ENCODE measurements at places on chromosomes 11 and 22.

GRCh38 chr11:36019722-36020121, 75.9 kb downstream of the LDLRAD3 start:
- DNase-seq: no peak

DNA sequence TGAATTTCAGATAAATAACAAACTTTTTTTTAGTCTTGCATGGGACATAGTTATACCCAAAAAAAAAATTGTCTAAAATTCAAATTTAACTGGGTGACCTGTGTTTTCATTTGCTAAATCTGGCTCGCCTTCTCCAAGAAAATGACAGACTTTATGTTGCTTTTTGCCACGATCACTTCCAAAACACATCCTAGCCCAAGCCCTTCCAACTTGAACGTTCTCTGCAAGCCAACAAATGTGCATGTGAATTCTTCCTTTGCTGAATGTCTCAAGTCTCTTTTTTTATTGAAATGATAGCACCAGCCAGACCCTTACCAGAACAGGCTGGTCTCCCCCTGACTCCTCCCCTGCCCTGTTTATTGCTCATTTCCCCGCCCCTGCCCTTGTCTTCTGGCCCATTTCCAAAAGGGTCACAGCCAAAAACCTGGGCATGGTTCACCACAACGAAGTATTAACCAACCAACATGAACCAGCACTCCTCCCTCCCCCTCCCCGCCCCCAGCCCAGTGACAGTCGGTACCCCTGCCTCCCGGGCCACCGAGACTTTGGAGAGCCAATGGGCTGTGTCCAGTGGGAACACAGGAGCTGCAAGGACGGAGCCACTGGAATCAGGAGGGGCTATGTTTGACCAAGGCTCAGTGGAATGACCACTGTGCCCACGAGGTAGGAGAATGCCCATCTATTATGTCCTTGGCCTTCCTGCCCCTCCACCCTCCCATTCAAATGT, 63.2 kb downstream of the BTG4 start:
- DNase-seq: no peak

DNA sequence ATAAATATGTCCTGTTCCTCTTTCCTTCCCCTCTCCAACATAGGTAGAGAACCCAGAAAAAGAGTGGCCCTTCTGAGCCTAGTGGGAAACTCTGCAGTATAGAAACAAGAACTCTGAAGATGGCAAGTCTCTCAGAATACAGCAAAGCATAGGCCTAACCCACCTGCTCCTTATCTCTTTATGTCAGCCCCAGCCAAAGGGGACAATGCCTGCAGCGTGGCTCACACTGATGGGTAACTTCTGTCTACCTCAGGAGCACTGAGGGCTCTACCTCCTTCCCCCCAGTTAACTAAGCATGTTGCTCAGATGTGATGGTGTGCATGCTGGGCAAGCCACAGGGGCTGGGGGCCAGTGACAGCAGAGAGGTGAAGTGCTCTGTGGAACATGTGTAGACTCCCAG, 4.9 kb upstream of the NRIP3 start:
- no peak for DNase-seq

GRCh38 chr11:120952461-120953434, 71.2 kb upstream of the TBCEL start:
- peak; percentile 25 for DNase-seq

DNA sequence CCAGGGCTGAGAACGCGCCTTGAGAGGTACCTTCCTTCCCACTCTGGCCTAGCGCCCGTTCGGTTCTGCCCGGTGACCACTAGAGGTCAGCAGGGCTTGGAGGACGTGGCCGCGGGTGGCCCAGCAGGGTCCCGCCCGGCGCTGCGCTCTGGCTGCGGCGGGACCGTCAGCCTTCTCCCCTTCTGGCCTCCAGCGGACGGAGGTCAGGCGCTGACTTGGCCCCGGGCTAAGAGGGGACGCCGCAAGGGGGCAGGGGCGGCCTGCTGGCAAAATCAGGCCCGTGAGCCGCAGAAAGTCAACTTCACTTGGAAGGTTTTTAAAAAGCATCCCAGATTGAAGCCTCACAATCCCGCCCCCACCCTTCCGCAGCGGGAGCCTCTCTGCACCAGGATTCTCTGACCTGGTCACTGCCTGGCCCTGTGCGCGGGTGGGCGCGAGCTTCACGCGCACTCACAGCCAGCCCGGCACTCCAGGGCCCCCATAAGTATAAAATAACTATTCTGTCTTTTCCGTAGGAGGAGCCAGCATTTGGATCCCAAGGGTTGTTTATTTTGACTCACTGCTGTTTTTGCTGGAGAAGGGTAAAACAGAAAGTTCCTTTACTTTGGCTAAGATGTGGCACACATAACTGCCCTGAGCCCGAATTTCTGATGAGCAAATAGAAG, 23.2 kb upstream of the ZBTB16 start:
- peak; percentile 28 for DNase-seq

DNA sequence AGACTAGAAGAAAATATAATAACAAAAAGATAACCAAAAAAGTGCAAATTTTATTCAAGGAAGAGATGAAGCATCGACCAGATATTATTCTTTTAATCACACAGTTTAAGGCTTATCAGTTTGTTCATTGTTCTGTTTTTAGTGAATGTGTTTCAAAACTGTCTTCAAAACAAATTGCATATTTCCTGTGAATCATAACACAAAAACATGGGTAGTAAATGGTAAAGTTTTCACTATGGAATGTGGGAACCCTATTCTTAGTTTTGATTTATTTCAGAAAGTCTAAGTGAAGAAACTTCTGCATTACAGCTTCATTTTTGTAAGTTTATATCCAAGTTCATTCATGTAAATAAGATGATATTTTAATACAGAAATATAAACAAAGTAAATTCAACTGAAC, 207.6 kb upstream of the LUZP2 start:
- no peak for DNase-seq

GRCh38 chr22:38016182-38017151, 32.1 kb upstream of the SOX10 start:
- DNase-seq: no peak

DNA sequence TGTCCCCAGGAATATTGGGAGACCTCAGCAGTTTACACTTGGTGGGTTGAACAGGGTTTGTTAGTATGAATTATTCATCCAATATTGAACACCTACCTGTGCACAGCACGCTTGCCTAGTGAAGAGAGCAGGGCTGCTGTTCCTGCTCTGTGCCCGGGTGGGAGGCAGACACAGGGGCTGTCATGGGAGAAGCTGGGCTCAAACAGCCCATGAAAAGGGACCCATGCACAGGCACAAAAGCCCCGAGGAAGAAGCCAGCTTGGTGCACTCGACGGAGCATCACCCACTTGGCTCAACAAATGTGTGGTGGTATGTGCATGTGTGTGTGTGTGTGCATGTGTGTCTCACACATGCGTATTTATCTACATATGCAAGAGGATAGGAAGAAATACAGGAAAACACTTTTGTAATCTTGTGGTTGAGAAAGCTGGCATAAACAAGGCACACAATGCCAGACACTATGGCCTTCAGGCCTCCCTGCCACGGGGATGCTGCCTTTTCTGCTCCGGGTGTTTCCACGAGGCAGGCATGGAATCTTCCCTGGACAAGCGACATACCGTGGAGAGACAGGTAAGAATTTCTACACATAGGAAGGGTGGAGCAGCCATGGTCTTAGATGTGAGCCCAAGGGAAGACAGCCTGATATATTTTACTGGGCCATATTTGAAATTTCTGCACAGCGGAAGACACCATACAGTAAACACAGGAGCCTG, 5.0 kb upstream of the APOBEC3A start:
- no peak for DNase-seq

GRCh38 chr11:119052163-119052814, 4.7 kb downstream of the HYOU1 start:
- DNase-seq: no peak

GRCh38 chr11:113023228-113023627, 62.0 kb downstream of the NCAM1 start:
- no peak for DNase-seq

GRCh38 chr22:35316751-35317150, 17.1 kb downstream of the TOM1 start:
- DNase-seq: no peak

DNA sequence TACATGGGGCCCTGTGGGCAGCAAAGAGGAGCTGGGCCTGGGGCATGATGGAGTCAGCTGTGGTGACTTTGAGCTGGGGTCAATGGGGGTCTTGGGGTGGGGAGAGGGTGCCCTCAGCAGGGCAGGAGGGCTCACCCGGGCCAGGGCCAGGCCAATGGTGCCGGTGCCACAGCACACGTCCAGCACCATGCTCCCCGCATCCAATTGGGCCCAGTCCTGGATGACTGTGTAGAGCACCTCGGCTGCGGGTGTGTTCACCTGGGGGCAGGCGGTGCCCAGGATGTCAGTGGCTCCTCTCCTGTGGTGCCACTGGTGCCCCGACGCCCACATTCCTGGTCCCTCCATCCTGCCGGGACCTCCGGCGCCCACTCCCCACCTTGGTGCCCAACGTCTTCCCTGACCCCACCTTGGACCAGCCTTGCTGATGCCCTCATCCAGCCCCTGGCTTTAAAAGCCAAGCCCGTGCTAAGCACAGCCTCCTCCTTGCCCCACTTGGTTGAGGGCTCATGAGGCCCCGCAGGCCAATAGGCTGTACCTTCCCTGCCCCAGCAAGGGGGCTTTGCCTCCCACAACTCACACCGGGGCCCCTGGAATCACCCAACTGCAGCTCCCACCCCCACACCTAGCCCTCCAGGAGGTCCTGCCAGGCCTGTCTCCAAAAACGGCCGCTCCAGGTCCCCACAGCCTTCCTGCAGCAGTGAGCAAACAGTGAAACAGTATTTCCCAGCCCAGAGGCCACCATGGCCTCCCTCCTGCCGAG, 2.2 kb upstream of the RANBP1 start:
- DNase-seq: no peak

GRCh38 chr11:71221201-71221600, 31.2 kb downstream of the SHANK2 start:
- DNase-seq: no peak

GRCh38 chr11:82826526-82826925, 73.7 kb downstream of the PRCP start:
- no peak for DNase-seq

GRCh38 chr22:31947296-31947695, 3.0 kb downstream of the YWHAH start:
- DNase-seq: peak; percentile 15

- DNase-seq: no peak
These were observed 89.7 kb downstream of the ZC3H12C start for GRCh38 chr11:110182886-110183285.

DNA sequence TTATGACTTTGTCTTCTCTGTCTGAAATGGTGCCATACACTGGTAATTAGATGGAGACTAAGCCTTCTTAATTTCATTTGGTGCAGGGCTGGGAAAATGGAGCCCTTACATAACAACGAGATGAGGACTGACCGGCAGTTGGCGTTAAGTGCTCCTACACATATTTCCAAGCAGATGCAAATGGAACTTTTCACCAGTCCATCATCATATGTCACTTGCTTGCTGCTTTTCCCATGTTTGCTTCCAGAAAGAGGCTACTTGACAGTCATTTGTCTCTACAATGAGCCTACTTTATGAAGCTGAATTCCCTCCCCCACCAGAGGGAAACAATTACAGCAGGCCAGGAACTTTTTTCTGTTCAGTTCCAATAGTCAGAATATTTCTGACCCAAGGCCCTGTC, 32.6 kb downstream of the SVIP start:
- DNase-seq: no peak

GRCh38 chr22:27543460-27543859, 258.1 kb downstream of the MN1 start:
- DNase-seq: no peak

DNA sequence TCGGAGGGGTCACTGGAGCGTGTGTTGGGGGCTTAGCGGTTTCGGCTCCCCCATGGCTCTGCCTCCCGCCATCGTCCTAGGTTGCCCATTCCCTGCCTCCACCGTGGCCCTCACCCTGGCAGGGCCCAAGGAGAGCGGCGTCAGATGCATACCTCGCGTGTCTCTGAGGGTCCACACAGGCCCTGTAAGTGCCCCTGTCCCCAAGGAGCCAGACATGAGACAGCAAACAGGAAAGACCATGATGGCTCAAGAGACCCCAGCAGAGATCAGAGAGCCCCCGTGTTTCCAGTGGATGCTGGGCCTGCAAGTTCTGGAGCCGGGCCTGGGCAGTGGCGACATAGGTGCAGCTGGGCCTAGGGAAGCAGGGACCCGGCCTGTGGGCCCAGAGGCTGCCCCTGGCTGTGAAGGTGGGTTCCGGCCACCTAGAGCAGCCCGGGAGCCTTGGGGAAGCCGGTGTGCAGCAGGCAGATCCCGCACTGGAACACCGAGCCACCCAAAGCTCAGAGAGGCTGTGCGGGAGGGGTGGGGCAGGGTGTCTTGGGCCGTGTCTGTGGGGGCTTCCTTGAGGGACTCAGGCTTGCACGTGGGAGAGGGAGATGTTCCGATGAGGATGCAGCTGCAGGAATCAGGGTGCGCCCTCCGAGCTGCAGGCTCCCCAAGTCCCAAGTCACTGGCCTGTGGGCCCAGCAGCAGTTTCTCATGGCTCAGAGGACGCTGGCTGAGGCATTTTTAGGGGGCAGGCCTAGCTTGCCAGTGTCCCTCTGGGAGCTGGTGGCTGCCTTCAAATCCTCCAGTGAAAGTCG, 126.4 kb downstream of the KCNQ1OT1 start:
- no peak for DNase-seq

- no peak for DNase-seq
These were observed 47.9 kb upstream of the TH start for GRCh38 chr11:2219318-2220017.

DNA sequence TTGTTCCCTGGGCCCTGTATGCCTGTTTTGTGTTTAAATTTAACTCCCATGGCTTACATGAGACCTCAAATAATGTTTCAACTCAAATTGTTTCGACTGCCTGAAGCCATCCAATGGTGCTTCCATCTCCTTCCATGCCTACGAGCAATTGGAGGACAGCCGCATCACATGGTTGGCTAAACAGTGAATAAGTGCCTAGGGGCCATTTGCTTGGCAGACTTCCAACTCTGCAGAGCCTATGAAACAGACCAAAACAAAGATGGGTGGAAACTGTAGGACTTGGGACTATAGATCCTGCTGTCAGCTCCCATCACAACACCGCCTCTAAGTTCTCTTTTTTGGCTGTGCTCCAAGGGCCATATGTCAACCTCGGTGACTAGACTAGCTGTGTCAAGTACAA, 84.1 kb downstream of the PARVA start:
- DNase-seq: no peak
